ENCODE measurements at places on chromosomes 2 and 18. TPM values are rescaled to one million over a fixed set of nuclear protein-coding genes. Genes with fewer than 3 reads are reported as not detected.

Gene DIPK1C
- not detected for total RNA-seq

Gene OR6B2
- not detected for total RNA-seq

Gene POTEI
- total RNA-seq = not detected

Gene ZSWIM2
- not detected for total RNA-seq

Gene LOXL3
- 0.15 TPM for total RNA-seq

Gene PROKR1
- total RNA-seq = not detected

Gene ATOH8
- total RNA-seq = 0.10 TPM

Gene B3GNT2
- 30.6 TPM for total RNA-seq

Gene EFEMP1
- not detected for total RNA-seq

Gene ZNF396
- total RNA-seq = 0.50 TPM

Gene AP1S3
- total RNA-seq = 6.5 TPM

Gene VWA3B
- not detected for total RNA-seq

Gene TRIM43
- total RNA-seq = not detected

Gene SERPINE2
- 4.4 TPM for total RNA-seq

Gene LIPT1
- total RNA-seq = 9.9 TPM

Gene COL5A2
- 0.72 TPM for total RNA-seq

Gene RASGRP3
- total RNA-seq = 11.8 TPM

Gene ALPI
- not detected for total RNA-seq

Gene LAMA1
- total RNA-seq = not detected

Gene THSD7B
- total RNA-seq = not detected

Gene SERPINB11
- total RNA-seq = not detected

Gene STPG4
- total RNA-seq = 0.64 TPM

Gene IAH1
- total RNA-seq = 58.1 TPM

Gene ARHGAP25
- total RNA-seq = 97.8 TPM

Gene GULP1
- total RNA-seq = not detected

Gene B3GNT7
- not detected for total RNA-seq

Gene EMX1
- total RNA-seq = not detected

Gene MBOAT2
- total RNA-seq = 10.6 TPM

Gene GAL3ST2
- not detected for total RNA-seq

Gene ABCB11
- not detected for total RNA-seq

Gene ASIC4
- not detected for total RNA-seq

Gene LTBP1
- total RNA-seq = 0.17 TPM

Gene PDE11A
- total RNA-seq = not detected

Gene KCNG2
- not detected for total RNA-seq
